ENCODE measurements at places on chromosomes 7 and 10.

- DNase-seq: no peak
These were observed 52.6 kb downstream of the SH3PXD2A start for GRCh38 chr10:103802637-103803353.

- no peak for DNase-seq
These were observed 78.3 kb downstream of the MMRN2 start for GRCh38 chr10:86878983-86879713.

DNA sequence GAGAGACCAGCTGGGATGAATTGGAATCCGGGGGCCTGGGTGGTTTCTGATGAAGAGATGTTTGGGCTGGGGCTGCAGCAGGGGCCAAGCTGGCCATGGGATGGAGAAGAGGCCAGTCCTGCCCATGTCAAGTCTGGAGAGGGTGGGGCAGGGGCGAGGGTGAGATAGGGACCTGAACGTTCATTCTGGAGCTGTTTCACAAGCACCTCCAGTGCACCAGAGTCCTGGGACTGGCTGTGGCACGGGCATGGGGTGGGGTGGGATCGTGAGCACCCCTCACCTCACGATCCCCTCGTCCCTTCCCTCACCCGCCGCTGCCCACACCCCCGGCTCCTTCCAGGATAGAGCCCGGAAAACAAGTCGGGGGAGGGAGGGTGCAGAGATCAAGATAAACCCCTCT lies 25.8 kb upstream of the PSMG3 start:
- DNase-seq: no peak

DNA sequence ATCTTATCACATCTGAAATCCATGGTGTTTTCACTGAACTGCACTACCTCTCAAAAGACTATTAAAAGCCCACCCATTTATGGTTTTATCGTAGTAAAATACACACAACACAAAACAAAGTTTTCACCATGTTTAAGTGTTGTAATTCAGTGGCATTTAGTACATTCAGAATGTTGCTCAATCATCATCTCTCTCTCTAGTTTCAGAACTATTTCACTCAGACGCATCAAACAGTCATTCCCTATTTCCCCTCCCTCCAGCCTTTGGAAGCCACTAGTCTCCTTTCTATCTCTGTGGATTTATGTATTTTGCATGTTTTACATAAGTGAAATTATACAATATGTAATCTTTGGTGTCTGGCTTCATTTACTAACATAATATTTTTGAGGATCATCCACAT lies 332.6 kb downstream of the TNS3 start:
- no peak for DNase-seq
